ENCODE measurements at places on chromosomes 12 and 14.

DNA sequence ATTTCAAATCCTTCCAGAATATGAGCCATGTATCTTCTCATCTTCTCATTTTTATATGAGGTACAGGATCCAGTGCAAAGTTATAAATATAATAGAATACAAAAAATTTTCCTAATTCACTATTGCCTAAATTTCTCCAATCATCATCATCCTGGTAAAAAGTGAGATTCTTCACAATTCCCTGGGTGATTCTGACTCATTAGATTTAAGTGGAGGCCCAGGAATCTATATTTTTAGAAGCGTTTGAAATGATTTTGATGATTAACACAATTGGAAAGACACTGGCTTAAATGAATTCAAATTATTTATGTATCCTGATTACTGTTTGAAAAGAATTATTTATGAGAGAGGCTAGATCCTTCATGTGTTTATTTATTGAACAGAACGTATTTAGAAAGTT, 380.3 kb upstream of the PDE3A start:
- no peak for DNase-seq

DNA sequence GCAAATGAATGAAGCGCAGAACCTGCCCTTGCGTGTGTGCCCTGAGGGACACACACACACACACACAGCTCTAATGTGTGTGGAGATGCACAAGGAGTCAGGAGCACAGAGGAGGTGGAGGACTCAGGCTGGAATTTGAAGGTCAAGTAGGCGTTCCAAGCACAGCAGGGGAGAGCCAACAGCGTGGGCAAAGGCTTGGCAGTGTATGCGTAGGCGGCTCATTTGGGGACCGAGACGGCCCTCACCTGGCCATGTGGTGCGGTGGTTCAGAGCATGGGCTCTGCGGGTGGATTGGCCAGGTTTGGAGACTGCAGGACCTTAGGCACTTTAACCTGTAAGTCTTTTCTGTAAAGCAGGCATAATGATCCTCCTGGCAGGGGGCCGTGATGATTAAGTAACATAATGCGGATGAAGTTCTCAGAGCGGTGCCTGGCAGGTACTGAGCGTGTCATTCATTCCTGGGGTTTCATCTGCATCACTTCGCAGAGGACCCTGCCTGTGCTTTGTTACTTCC, 69.5 kb upstream of the SLC24A4 start:
- DNase-seq = no peak

GRCh38 chr14:36652542-36653201, 9.0 kb upstream of the PAX9 start:
- DNase-seq = no peak

DNA sequence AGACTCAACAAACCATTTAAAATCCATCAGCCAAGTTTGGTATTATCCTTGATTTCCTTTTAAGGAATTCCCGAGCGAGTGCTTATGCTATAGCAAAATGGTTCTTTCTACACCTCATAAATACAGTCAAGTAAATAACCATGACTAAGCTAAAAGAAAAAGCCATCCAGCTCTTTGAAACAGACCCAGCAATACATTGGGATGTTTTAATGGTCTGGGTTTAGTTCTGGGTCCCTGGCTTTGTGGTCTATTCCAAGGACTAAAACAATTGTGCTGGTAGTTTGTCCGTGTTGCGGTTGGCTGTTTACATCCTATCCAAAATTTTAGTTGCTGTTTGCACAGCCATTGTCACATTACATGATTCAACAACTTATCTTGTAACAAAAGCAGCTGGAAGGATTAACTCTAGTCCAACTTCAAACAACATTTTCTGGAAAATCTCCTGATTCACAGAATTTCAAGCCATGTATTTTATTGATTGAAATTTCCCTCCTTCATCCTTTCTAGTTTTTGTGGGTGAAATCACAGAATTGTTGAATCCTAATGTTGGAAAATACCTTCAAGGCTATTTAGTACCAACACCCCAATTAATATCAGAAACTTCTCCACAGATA, 19.6 kb downstream of the KLRB1 start:
- no peak for DNase-seq

GRCh38 chr12:84793558-84794367, 118.8 kb downstream of the SLC6A15 start:
- no peak for DNase-seq

DNA sequence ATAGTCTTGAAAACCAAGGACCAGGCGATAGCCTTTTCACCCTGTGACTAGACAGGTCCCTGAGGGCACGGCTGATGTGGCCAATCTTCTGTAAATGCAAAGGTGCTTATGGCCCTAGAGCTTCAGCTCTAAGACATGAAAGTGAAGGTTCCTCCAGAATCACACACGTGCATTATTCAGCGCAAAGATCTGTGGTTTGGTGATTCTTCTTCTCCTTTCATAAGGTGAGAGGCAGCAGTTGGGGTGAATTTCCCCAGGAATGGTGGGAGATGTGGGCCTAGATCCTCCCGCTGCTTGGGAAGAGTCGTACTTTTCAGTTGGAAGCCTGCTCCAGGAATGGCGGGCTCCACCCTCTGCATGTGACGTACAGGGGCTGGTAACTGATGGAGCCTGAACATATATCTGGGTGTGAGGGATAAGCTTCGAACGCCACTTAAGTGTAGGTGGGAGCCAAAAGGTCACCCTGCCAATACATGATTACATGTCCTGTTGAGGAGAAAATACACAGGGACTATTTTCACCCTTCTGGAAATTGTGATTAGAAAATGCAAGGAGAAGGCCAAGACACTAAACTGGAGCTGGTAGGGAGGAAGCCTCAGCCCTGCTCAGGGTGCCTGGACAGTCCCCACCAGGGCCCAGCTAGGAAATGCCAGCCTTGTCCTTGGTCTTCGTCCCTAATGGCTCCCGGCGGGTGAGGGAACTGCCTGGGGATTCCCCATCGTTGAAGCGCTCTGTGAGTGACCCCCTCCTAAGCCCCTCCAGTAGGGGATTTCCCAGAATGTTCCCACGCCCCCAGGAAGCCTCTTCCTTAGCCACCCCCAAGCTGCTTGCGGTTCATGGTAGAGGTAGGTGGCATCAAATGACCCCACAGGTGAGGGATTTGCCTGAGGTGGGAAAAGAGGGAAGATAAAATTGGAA, 17.6 kb downstream of the BATF start:
- DNase-seq = no peak

DNA sequence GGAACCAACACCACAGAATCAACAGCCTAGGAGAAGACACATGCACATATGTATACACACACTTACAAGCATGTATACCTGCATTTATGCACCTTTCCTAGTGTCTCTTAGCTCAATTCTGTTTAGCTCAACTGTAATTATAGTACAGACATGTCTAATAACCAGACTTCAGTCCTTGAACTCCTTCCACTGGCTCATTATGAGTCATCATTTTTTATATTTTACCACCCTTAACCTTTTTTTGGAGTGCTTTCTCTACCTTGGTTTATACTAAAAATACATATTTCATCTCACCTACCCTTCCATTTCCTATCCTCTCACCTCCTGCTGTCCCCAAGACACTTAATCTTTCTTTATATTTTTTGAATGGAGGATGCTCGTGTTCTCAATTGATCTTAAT, 110.4 kb downstream of the ARID2 start:
- DNase-seq = no peak

DNA sequence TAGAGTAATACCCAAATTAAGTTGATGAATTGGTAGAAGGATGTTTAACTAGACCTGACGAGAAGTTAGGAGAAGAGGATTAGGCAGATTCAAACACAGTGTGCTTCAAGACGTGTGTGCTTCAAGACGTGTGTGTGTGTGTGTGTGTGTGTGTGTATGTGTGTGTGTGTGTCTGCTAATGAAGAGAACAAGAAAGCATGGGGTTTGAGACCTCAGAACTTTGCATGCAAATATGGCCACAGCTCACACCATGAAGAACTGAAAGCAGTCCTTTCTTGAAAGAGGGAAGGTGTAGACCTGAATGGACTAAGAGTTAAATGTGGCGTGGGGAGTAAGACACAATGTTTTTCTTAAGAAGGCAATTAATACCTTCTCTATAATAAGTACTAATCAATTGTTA, 32.5 kb upstream of the SSPN start:
- DNase-seq = no peak

- no peak for DNase-seq
Observed at GRCh38 chr14:58414845-58415244, 12.5 kb downstream of the TIMM9 start.

- DNase-seq = peak; percentile 72
Observed at GRCh38 chr12:122499991-122500684, 594 bp downstream of the ZCCHC8 start.

GRCh38 chr12:52838609-52839435, 4.7 kb upstream of the KRT79 start:
- DNase-seq = no peak
